Activated CD8-positive, alpha-beta T cell treated with anti-CD3 and anti-CD28 coated beads for 36 hours (primary cell): ENCODE measurements at places on chromosomes 13 and 19. TPM values are rescaled to one million over a fixed set of nuclear protein-coding genes. Genes with fewer than 3 reads are reported as not detected.
A peak's percentile ranks its signal among the peaks of the same experiment; 100 is the strongest.

DNA sequence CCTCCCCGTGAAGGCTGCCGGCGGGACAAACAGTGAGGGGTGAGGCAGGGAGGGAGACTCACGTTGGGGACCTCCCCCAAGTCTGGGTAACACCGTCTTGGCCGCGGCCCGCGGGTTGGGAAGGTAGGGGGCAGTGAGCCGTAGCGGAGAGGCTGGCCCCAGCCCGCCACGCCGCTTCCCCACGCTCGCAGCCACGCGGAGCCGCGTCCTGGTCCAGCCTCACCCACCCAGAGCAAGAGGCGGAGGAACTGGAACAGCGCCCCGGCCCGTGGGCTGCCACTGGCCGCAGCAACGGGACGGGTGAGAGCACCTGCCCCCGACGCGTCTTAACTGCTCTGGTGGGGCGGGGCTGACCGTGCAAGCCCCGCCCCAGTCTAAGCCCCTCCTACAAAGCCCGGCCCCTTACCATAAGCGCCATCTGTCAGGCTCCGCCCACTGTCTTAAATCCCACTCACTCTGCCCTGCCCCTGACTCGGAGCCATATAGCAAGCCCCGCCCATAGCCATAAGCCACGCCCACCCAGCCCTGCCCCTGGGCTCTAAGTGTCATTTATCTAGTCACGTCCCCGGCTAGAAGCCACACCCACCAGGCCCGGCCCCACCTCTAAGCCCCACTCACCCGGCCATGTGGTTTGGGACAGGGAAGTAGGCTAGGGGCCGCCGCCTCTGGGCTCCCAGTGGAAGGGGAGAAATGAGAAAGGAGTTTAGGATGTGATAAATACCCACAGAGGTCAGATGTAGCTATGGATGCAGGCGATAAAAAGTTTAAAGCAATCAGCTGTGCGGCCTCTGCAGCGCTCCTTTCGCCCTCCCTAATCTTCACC is 2.1 kb upstream of the CCL25 start:
- H3K27me3 ChIP-seq, result peaks cover 2% of the 10 kb centered on the region
- H3K27ac ChIP-seq, result peak overlapping the region; percentile 52
- DNase-seq, result peak; percentile 99
- no peaks in the 10 kb centered on the region for H3K36me3 ChIP-seq

DNA sequence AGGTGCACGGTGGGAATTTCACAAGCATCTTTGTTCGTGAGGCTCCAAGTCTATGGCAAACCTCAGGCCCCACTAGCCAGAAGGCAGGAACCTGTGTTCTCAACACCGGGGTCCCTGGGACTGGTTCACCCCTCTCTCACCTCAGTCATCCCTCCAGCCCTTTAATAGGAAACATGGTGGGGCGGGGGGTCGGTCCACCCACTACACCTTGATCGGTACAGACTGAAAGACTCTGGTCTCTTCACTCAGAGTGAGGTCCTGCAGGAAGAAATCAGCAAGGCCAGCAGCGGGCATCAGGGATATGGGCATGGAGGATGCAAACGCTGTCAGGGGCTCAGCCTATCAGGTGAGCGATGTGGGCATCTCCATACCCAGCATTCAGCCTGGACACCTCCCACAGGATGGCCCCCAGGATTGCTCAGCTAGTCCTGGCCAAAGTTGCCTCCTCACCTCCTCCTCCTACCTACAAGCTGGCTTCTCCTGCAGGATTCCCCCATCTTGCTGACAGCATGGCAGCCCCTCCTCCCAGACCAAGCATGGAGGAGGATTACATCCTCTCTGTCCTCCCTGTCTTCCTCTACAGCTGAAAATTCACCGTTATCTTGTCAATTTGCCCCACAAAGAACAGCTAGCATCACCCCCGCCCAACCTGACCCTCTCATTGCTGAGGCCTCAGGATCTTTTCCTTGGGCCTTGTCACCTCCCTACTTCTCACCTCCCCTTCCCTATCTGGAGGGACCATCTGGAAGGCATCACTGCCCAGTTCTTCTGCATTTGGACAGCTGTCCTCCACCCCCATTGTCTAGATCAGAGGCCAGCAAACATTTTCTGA is 37.3 kb upstream of the CD33 start:
- no peak overlapping the region for H3K4me3 ChIP-seq
- H3K27me3 ChIP-seq, result peaks cover 7% of the 10 kb centered on the region
- no peak overlapping the region for H3K27ac ChIP-seq
- no peaks in the 10 kb centered on the region for H3K36me3 ChIP-seq
- no peak for DNase-seq

IL12RB1 gene
- 25.6 TPM for total RNA-seq

PLPP2 gene
- total RNA-seq, result 0.36 TPM

DNA sequence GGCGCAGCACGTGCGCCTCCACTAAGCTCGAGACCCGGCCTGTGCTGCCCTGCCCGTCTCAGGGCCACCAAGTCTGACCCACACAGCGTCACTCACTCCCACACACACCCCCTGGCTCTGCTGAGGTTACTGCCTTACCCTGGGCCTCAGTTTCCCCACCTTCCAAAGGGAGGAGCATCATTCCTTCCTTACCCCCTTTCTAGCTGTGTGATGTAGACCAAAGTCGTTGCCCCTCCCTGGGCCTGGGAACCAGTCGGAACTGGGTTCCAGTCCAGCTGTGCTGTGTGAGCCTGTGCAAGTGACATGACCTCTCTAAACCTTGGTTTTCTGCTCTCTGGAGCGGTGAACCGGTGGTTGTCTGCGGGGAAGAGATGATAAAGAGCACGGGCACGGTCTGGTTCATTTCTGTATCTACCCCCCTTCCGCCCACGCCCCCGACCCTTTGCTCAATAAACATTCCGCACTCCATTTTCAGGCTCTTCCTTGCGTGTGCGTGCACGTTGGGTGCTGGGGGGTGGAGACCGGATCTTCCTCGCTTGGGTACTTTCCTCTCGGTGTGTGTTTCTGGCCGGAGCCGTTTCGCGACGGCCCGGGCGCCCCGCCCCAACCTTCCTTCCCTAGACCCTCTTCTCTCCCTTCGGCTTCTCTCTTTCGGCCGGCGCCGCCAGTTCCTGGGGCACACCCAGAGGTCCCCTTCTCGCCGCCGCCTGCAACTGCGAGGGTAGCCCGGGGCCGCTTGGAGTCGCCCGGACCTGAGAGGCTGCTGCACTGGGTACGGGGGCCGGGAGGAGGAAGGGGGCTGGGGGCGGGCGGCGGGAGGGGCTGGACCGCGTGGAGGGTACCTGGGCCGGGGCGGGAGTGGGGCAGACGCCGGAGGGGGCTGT is at the start of gene ZNF581:
Gene ZNF581, plus strand, starts transcription at position 647 of the 884 bp plus-strand sequence. CDS start 923 bp downstream, outside the sequence.
- H3K27ac ChIP-seq, result peak within 1 kb of the TSS; percentile 99
- H3K27me3 ChIP-seq, result no peaks in the 10 kb centered on the region
- peak within 1 kb of the TSS; percentile 82 for H3K4me3 ChIP-seq
- peak; percentile 94 for DNase-seq

- no peaks in the 10 kb centered on the region for H3K27me3 ChIP-seq
- no peak for DNase-seq
- no peaks in the 10 kb centered on the region for H3K36me3 ChIP-seq
- no peaks in the 10 kb centered on the region for H3K4me1 ChIP-seq
- H3K4me3 ChIP-seq, result no peak overlapping the region
These were observed 710.7 kb upstream of the SGCG start for GRCh38 chr13:22470075-22470474.

DNA sequence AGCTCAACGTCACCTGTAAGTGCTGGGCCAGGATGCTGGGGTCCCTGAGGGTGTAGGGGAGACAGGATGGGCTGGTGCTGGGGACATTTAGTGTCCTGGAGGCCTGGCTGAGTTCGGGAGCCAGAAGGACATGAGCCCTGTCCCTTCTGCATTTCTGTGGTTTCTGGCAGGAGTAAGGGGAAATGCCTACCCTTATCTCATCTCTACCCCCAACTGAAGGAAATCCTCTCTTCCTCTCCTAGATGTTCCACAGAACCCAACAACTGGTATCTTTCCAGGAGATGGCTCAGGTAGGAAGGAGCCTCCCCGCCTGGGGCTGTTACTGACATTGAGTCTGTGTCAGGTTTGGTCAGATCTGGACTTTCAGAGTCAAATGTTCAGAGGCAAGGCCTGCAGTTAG is 1.2 kb downstream of the CD33 start:
- no peak overlapping the region for H3K4me3 ChIP-seq
- H3K27ac ChIP-seq, result no peak overlapping the region
- DNase-seq, result no peak
- peaks cover 40% of the 10 kb centered on the region for H3K27me3 ChIP-seq
- H3K4me1 ChIP-seq, result no peaks in the 10 kb centered on the region

LAIR2 gene
- 1.5 TPM for total RNA-seq

BCKDHA gene
- total RNA-seq, result 36.9 TPM

DNA sequence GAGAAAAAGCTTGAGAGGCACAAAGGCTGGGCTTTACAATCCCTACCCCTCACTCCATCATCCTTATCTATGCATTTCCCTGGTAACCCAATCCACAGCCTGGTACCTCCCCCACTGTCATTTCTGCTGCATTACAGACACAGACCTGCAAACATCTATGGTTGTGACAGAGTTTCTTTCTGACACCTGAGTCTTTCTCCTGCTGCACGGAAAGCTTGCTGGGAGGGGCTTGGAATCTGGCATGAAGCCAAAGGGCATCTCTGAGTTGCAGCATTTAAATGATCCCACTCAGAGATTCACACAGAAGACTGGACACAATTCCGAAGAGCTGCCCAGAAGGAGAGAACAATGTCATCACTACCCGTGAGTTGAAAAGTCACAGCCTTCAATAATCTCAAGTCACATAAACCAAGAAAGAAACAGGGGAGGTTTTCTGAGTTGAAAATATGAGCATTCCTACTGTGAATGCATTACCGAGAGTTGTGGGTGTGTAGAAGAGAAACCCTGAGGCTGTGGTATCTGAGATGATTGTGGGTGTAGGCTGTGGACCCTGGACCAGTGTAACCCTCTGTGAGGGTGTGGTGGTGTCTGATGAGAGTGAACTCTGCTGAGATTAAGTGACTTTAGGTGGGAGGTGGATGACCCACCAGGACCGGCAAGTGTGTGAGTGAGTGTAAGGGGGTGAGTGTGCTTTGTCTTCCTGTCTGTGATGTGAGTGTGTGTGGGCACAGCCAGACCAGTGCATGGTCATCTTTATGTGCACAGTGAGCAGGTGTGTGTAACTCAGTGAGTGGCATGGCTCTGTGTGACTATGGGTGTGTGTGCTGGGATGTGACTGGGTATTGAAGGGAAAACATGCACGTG is at the start of gene LGALS14:
Gene LGALS14, plus strand, starts transcription at position 301 of the 864 bp plus-strand sequence. Its CDS starts 48 bp downstream, at position 349.
- H3K4me1 ChIP-seq, result peaks cover 25% of the 10 kb centered on the region
- peak; percentile 23 for DNase-seq
- H3K27me3 ChIP-seq, result peaks cover 18% of the 10 kb centered on the region

DNA sequence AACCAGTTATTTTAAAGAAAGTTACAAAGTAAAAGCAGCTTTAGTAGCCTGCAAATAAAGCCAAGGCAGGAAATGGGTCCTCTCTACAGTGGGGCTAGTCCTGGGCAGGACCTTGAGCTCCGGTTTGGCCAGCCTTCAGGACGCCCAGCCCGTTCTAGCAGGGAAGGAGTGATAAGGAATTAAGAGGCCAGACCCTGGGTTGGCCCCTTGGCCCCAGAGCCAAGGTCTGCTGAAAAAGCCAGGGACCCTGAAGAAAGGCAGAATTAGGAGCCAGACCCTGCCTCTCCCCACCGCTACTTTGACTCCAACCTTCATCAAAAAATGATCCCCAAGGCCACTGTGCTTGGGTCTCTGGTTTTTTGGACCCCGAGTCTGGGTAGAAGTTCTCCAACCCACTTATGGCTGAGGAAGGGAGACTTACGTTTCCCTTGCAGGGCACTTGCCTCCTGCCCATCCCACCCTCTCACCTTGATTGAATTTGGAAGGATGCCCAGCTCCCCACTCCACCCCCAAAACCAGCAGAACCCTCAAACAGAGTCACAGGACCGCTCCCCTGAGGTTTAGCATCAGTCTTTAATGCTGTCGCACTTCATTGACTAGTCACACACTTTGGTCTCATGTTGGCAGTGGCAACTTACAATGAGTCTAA is 3.9 kb downstream of the DNAJB1 start:
- peaks cover 52% of the 10 kb centered on the region for H3K4me1 ChIP-seq
- H3K27ac ChIP-seq, result peak overlapping the region; percentile 40
- peaks cover 41% of the 10 kb centered on the region for H3K36me3 ChIP-seq
- peak overlapping the region; percentile 81 for H3K4me3 ChIP-seq
- no peaks in the 10 kb centered on the region for H3K27me3 ChIP-seq

DNA sequence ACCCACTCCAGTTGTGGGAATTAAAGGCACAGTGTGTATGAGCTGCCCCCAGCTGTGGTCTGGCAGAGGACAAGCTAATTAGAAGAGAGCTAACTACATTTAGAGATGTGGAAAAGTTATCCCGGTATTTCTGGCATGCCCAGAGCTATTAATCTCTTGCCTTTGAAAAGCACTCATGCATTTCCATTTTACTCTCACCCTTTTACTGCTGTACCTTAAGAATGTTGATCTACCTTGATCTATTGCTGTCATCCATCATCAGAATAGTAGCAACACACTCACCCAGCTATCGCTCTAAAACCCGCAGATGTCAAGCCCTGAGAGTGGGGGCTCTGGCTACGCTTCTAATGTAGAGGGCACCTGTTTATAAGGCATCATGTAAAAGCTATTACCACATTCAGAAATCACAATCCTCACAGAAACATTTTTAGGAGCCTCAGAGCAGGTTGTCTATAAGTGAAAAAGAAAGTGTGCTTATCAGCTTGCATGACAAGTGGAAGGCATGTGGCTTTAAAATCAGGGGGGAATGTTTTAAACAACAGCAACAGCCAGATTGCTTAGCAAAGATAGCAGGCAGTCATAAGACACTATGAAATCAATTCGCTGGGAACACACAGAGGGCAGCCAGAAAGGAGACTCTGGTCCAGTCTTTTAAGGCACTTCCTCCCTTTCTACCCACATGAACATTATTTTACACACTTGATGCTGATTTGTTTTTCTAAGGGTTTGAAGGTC is 224.2 kb upstream of the IRS2 start:
- H3K4me3 ChIP-seq, result no peak overlapping the region
- H3K36me3 ChIP-seq, result no peaks in the 10 kb centered on the region
- H3K4me1 ChIP-seq, result no peaks in the 10 kb centered on the region
- DNase-seq, result no peak
- H3K27me3 ChIP-seq, result peaks cover 1% of the 10 kb centered on the region

FXYD7 gene
- total RNA-seq, result not detected

GRCh38 chr13:49265822-49266221 is 18.1 kb downstream of the CDADC1 start:
- peaks cover 17% of the 10 kb centered on the region for H3K36me3 ChIP-seq
- H3K27me3 ChIP-seq, result no peaks in the 10 kb centered on the region
- DNase-seq, result no peak
- H3K4me3 ChIP-seq, result no peak overlapping the region
- no peak overlapping the region for H3K27ac ChIP-seq

DNA sequence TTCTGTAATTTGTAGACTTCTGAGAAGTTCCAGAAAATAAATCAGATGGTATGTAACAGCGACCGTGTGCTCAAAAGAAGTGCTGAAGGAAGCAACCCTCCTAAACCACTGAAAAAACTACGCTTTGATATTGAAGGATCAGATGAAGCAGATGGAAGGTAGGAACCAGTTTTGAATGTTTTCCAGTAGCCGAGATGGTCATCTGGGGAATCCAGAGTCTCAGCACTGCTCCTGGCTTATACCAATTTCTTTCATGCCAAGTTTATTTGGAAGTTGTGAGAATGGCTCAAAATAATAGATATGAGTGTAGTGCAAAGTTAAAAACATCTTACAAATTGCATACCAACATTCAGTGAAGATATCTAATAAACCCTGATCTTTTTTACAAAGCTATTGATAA is 56.2 kb downstream of the RCBTB2 start:
- no peak overlapping the region for H3K4me3 ChIP-seq
- DNase-seq, result no peak
- H3K36me3 ChIP-seq, result peaks cover 18% of the 10 kb centered on the region
- no peaks in the 10 kb centered on the region for H3K4me1 ChIP-seq

BEST2 gene
- not detected for total RNA-seq

PLIN5 gene
- total RNA-seq, result not detected
